Kidney tubule cell (primary cell): ENCODE measurements at places on chromosomes 3 and 15.
A peak's percentile ranks its signal among the peaks of the same experiment; 100 is the strongest.

DNA sequence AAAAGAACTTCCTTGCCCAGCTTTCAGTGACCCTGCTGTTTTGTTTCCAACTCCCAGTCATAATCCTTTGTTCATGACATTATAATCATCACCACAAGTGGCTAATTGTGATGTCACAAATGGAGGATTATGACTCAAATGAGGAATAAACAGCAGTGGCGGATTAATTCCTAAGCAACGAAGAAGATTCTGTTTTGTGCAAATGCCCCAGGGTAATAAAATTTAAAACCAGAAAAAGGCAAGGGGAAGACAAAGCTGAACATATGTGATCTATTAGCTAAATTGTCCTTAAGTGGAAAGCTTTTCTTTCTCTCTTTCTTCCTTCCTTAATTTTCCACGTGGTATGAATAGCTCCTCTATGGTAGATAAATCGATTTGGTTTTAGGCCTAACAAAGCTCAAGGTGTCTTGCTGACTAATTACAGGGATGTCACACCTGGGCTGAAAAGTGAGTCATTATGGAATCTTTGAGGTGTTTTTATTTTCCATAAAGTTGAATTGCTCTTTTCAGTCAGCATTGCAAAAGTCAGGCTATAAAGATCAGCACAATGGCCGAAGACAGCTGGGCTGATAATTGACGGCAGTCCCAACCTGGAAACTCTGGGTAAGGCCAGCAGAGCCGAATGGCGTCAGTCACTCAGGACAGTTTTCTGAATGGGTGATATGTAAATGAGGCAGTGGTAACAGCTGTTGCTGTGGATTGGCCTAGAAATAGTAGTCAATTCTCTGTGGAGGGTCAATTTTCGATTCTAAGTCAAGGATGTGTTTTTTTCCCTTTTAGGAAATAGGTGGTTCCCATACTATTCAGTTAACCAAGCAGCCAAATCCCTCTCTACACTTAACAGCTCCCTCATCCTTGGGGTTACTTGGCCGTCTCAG lies 121.5 kb downstream of the PTPRG start:
- DNase-seq: peak; percentile 43

- DNase-seq: peak; percentile 82
These were observed 12.6 kb downstream of the OSBPL10 start for GRCh38 chr3:31968369-31968926.

DNA sequence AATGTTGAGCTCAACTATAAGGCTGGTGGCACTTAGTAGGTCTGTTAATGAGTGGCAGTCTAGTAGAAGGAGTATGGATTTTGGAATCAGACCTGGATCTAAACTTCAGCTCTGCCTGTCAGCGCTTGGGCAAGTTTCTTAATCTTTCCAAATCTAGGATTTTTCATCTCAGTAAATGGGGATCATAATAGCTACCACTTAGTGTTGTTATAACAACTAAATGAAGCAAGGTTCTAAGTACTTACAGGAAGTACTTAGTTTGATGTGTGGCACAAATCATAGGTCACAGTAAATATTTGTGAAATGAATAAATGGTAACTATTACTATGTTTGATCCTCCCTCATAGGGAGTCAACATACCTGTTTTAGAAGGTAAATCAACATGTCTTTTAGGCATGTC lies 31.4 kb downstream of the SLC49A4 start:
- no peak for DNase-seq

DNA sequence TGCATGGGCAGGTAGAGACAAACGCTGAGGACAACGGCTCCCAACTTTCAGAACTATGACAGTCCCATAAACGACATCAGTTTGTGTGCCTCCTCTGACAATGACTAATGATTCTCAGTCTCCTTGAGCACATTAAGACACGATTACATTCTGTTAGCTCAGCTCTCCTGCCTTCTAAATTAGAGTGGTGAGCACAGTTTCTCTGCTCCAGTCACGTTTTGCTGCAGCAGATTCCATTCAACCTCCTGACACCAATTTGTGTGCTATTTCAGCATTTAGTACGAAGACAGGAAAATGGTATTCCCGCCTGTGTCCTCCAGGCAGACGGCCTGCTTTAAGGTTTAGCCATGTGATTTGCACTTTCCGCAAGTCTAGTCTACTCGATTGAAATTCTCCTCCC lies 458.4 kb upstream of the CFAP20DC start:
- no peak for DNase-seq

GRCh38 chr15:26295336-26296085 lies 432.4 kb upstream of the ATP10A start:
- DNase-seq: no peak
